ENCODE measurements at places on chromosomes 5 and 9.

DNA sequence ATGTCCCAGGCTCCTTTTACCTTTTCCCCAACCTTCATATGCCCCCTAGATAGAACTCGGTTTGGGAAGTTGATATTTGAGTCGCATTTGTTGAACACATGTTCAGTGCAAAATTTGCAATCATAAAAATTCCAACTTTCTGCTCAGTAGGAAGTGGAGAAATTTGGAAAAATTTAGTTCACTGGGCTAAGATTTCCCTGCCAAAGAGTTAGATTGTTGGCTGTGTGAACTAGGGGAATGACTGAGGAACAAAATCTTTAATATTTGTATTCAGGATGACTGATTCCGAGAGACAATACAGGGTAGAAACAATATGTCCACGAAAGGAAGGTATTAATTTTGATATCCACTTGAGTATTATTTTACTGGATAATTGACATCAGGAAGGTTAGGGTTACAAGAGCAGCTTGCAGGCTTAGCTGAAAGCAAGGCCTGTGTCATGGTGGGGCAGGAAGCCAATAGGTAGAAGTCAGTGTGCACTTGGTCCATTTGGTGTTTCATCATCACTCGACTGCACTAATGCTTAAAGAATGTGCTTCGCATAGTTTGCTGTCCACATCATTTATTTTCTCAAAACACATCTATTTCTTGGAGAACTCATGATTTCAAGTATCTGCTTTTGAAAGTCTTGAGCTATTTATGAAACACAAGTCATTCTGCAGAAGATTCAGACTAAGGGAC lies 59.4 kb upstream of the GNA14 start:
- DNase-seq, result peak; percentile 80

GRCh38 chr9:113614843-113615648 lies 151.5 kb downstream of the RGS3 start:
- no peak for DNase-seq

- DNase-seq, result no peak
These were observed 606.2 kb downstream of the TLE4 start for GRCh38 chr9:80177949-80178480.

DNA sequence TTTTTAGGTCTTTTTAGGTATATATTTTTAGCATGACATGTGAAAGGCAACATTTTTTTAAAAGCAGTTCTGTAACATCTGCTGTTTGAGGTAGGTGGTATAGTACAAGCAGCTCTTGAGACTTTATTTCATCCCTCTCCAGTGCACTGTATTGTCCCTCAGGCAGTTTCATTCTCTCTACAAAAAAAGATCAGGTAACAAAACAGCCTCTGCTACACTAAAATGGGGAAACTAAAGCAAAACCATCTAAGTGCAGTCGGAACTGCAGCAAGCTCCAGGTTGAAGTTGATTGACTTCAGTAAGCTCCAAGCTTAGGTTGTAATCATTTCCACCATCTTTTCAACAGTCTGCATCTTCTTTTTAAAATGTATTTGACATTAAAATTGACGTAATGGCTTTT lies 195.6 kb downstream of the DEPDC1B start:
- no peak for DNase-seq

- DNase-seq, result no peak
These were observed 16.9 kb downstream of the SEMA6A start for GRCh38 chr5:116557669-116558271.

- DNase-seq, result peak; percentile 19
These were observed 35.6 kb upstream of the ANKRD33B start for GRCh38 chr5:10528056-10528816.

- DNase-seq, result no peak
These were observed 88.7 kb upstream of the PRRC1 start for GRCh38 chr5:127428748-127429147.

- DNase-seq, result no peak
These were observed 89.8 kb upstream of the TUT7 start for GRCh38 chr9:86443992-86444391.

DNA sequence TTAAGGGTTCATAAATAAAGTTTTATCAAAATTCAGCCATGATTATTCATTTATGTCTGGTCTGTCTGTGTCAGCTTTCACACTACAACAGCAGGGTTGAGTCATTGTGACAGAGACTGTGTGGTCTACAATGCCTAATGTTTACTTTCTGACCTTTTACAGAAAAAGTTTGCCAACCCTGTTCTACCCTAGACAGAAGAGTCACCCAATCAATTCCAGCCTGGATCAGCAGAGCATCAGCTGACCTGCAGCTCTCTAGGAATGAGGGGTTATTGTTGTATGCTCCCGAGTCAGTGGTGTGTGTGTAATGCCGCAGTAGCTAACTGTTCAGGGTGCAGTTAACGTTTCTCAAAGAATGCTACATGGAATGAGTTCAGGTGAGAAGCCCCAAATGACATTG lies 87.3 kb downstream of the HRH2 start:
- no peak for DNase-seq

DNA sequence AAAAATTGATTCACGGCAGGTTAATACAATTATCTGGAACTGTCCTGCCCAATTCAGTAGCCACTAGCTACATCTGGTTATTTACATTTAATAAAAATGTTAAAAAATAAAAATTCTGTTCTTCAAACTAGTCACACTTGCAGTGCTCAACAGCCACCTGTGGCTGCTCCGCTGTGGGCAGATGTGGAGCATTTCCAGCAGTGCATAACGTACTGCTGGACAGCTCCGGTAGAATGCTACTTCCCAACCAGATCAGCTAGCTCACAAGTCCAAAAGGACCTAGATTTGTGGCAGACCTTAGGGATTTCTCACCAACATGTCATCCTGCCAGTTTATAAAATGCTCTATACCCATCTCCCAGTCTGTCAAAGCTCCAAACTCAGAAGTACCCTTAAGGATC lies 42.8 kb downstream of the SETX start:
- no peak for DNase-seq

DNA sequence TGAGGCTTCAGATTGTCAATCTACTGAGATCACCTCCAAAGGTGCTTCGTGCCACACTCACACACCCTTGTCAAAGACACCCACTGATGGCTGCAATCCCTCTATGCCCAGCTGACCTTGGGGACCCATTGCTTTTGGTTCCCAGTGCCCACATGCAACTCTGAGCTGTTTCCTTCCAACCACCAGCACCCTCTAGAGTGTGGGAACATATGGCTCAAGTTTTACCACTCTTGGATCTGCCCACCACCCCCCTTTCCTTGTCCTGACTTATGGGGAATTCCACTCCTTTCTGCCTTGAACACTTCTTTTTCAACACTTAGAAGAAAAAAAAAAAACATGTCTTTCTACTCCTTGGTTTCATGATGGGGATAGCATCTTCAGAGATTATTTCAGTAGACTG lies 360.2 kb downstream of the ENC1 start:
- no peak for DNase-seq

DNA sequence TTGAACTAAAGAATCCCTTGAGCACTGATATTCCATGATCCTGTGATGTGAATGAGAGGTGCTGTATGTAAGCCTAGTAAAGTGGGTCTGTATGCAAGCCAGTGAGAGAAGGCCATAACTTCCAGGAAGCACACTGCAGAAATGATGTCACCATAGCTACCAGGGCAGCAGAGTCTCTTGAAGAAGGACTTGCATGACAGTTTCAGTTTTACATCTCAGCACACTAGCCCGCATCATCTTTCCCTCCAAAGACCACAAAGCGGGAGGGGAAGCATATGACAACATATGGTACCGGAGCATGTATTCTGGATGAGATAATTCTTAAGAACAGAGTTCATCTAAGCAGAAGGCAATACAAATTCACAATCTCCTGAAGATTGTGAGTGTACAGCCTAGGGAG lies 37.6 kb upstream of the MAST4 start:
- DNase-seq, result no peak

GRCh38 chr5:854217-854616 lies 3.4 kb upstream of the ZDHHC11 start:
- DNase-seq, result peak; percentile 50

GRCh38 chr5:538271-538771 lies 14.1 kb upstream of the SLC9A3 start:
- no peak for DNase-seq

- no peak for DNase-seq
These were observed 70.3 kb downstream of the MAP1B start for GRCh38 chr5:72177538-72177937.

DNA sequence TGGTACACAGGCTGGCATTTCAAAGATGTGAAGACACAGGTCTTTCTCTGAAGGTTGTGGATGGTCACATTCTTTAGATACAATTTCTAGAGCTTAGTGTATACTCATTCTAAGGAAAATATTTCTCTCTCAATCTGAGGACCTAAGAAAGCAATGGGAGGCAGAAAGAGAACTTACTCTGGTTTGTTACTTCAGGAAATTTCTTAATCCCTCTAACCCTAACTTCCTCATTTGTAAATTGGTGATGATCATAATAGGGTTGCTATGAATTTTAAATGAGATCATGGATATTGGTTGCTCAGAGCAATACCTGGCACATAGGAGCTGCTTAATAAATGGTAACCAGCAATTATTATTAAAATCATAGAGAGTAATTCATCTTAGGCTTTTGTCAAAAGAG lies 22.1 kb downstream of the FAM170A start:
- no peak for DNase-seq

GRCh38 chr9:76927540-76928240 lies 21.8 kb upstream of the PRUNE2 start:
- DNase-seq, result no peak

GRCh38 chr5:68932830-68933434 lies 160.9 kb upstream of the SLC30A5 start:
- no peak for DNase-seq

DNA sequence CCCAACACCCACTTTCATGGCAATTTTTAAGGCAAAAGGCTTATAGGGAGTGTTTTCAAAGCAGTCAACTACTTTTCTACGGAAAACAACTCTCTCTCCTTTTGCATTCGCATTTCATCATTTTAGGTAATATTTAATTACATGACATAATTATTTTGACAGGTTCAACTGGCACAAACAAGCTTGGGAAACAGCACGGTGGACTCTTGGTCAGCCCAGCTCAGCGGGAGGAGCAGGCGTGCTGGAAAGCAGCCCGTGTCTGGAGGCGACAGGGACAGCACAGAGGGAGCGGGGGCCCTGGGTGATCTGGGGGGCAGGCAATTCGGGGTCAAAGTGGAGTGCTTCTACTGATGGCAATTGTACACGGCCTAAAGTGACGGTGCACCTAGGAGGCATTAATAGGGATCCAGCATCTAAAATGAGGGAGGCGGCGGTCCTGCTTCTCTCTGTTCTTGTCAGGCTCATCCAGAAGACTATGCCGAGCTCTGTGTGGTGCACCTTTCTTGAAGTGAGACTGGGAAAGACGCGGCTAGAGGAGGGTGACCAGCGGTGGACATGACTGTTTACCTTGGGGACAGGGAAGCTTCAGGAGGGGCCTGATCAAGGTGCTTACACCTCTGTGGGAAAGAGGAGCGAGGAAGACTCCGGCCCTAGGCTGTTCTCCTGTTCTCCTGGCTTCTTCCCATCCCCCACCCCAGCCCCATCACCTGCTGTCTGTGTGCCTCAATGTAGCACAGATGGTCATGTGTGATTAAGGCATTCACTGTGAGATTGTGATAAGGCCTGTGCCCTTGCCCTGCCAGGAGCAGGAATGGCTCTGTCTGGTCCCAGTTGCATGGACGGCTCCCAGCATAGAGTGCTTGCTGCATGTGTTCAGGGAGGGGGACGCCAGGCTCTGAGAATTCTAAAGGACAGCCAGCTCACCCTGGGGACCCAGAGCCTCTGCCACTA lies 3.4 kb downstream of the MYMK start:
- no peak for DNase-seq

- DNase-seq, result no peak
These were observed 8.0 kb downstream of the WHRN start for GRCh38 chr9:114497236-114497635.

DNA sequence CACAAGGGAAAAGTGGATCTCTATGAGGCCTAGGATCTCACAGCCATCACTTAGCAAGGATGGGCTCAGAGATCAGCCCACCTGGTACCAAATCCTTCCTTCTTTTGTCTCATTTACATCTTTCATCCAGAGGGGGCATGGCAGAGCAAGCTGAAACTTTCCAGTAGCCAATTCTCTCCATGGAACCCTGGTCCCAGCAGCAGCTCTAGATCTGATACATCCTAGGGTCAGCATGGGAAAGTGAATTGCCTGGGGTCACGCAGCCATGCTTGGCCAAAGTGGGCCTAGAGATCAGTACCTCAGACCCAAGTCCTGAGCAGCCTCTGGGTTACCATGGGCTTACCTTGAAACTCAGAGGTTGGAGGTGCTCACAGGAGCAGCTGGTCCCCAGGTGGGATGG lies 170.5 kb downstream of the GABBR2 start:
- DNase-seq, result no peak

DNA sequence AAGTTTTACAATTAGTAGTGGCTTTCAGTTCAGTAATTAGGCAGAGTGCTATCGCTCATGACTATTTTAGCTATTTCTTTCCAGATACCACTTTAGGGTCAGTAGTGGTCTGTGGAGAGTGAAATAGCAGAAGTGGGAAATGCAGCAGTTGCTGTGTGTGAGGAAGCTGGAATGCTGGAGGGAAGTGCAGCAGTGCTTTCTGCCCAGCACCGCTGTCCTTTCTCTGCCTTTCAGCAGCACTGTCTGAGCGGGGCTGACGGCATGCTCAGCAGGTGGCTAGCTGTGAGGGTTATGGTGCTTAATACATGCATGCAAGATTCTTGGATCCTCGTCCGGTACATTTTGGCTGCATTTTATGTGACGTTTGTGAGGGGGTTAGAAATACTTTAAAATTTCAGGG lies 213.9 kb downstream of the PBX3 start:
- no peak for DNase-seq

- DNase-seq, result no peak
These were observed 62.0 kb upstream of the GARNL3 start for GRCh38 chr9:127202461-127203169.

DNA sequence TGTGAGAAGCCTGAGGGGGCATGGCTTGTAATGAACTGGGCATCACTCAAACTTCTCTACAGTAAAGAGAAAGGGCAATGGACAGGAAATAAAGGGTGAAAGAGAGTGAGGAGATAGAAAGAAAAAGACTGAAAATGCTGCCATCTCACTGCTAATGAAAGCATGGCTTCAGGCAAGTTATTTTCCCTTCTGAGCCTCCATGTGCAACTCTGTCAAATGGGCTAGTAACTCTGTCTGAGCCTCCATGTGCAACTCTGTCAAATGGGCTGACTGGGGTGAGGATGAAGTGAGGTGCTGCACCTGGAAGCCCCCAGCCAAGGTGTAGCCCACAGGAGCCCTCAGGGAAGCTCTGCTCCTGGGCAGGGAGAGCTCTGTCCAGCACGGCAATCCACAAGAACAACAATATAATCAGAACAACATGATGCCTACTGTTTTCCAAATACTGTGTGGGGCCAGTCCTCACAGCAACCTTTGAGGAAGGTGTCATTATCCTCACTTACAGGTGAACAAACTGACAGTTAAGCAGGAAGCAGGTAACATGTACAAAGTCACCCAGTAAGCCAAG lies 73.8 kb upstream of the XPA start:
- DNase-seq, result no peak

DNA sequence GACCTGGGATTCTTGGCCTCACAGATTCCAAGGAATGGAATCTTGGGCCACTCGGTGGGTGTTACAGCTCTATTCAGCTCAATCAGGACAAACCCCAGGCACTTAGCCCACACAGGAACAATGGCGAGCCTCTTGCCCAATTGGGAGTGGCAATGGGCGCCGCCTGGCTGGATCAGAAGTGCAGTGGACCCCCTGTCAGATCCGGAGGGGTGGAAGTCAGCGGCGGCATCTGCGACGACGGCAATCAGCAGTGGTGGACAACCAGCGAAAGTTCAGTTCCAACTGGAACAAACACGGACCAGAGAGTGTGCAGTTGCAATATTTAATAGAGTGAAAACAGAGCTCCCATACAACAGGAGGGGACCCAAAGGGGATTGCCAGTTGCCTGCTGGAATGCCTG lies 378.3 kb downstream of the CDH9 start:
- DNase-seq, result no peak

Measured in tibial artery (tissue), 4 donors.